Activated T-cell treated with anti-CD3 and anti-CD28 coated beads, Interleukin-2, amount 50 U/mL, for 48 hours (primary cell): ENCODE measurements at places on chromosomes 2 and 18.

DNA sequence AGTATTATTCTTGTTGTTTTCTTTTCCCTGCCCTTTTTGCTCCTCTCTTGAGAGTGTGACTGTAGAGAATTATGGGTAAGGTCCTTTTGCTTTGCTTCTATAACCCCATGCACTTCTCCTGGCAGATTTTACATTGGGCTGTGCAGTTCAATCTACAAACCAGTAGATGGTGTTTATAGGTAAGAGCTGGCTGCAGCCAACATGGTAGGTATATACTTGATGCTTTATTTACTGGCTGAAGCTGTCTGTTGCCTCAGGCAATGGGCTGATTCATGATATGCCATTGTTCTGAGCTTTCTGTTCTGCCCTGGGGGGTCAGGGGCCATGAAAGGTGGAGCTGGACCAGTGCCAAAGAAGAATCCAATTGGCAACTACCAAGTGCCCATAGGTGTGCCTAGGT is 48.3 kb upstream of the MYL1 start:
- no peak for DNase-seq

- peak; percentile 20 for DNase-seq
These were observed 131.4 kb upstream of the ID2 start for GRCh38 chr2:8550481-8550880.

DNA sequence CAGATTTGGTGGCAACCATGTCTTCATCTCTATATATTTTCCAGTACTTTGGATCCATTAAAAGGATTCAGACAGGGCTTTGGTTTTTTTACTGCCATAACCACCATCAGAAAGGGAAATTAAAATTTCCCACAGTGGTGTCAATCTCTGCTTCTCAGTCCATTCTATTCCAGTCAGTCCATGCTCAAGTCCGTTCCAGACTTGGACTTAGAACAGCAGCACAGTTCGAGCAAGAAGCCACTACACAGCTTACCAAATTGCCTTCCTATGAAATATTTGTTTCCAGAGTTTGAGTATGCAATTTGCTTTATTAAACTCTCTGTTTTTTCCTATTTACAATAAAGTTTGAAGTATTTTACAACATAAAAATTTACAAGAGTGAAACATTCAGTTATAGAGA is 306.5 kb upstream of the GULP1 start:
- no peak for DNase-seq

GRCh38 chr2:29459445-29460179 is 344.4 kb downstream of the CLIP4 start:
- DNase-seq = no peak

DNA sequence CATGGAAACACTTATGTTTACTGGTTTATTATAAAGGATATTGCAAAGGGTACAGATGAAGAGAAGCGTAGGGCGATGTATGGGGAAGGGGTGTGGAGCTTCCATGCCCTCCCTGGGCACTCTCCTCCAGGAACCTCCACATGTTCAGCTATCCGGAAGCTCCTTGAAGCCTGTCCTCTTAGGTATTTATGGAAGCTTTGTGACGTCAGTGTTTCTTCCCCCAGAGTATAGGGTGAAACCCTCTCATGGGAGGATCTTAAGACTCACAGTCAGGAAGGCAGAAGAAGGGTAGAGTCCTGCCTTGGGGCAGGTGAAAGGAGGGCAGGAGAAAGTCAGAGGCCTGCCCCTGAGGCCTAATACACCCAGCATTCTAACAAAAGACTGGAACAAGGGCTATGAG is 61.3 kb upstream of the CREB1 start:
- DNase-seq = no peak

GRCh38 chr2:162506706-162507105 is 162.8 kb downstream of the GCA start:
- DNase-seq = no peak

- DNase-seq = peak; percentile 58
These were observed 64.3 kb downstream of the BABAM2 start for GRCh38 chr2:27954771-27955383.

DNA sequence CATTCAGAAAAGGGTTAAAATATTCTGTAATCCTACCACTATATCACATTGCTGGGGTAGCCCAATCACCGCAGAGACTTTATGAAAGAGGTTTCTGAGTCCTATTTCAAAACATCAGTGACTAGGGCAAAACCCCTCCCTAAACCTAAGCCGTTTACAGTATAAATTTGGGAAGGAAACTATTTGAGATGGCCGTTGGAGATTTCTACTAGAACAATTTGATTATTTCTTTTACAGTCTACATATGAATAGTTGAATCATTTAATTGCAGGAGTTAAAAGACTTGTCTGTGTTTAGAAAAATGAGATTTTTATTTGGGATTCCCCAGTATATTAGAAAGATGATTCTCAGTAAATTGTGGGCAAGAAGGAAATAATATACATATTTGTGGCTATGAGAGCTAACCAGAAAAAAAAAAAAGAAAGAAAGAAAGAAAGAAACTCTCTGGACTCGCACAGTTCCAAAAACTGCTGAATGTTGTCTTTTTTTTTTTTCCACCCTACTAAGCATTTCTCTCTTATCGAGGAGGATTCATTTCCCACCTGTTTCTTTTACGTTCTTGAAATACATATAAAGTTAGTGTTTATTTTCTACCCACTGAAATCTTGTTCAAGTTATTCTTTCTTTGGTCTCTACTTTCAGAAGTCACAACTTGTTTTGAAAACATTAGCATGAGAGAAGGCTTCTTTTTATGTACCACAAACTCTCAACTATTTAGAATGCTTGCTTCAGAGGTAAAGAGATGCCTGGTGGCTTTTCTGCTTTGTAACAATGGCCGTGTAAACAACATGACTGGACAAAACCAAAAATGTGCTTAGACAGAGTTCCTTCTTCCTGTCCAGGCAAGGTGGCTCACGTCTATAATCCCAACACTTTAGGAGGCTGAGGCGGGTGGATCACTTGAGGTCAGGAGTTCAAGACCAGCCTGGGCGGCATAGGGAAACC is 65.9 kb downstream of the BCL2 start:
- DNase-seq = no peak

DNA sequence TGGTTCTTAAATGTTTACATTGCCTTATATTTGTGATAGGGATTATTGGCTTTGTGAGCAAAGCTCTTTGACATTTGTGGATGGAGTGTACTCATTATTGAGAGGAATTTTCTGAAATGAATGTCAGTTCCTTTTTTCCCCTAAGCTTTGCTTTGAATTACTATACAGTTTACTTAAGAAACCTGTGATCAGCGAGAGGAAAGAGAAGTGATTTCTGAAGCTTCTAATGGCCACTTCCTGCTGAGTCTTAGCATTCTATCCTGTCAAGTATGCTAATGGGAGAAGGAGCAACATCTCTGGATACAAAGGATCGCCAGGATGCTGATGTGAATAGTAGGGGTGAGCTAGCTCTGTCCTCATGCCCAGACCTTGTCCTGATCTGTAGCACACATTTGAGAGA is 47.8 kb upstream of the MGAT5 start:
- DNase-seq = no peak

- no peak for DNase-seq
These were observed 614.3 kb upstream of the SLC8A1 start for GRCh38 chr2:41066168-41066567.

- DNase-seq = no peak
These were observed 131.1 kb downstream of the FMNL2 start for GRCh38 chr2:152466041-152466440.

DNA sequence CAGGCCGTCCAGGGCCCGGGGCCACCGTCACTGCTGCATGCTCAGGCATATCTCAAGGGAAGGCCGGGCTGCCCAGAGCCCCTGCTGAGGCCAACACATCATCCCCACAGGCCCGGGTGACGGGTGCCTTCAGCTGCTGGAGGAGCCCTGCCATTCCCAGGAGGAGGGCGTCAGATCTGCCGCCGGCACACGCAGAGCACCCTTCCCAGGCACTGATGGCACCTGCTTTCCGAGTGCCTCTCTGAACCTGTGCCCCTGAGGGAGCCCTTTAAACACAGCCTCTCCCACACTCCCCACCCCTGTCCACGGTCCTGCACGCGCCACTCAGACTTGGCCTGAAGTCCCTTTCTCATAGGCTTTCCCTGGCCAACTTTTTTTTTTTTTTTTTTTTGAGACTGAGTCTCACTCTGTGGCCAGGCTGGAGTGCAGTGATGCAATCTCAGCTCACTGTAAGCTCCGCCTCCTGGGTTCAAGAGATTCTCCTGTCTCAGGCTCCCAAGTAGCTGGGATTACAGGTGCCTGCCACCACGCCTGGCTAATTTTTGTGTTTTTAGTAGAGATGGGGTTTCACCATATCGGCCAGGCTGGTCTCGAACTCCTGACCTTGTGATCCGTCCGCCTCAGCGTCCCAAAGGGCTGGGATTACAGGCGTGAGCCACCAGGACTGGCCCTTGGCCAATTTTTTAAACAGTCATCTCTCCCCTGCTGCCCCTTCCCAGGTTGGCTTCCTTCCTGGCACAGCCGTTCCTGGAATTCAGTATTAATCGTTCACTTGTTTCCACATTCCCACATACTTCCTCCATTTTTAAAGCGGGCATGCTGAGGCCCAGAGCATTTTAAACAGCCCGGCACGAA is 211.7 kb downstream of the NDUFA10 start:
- DNase-seq = no peak

DNA sequence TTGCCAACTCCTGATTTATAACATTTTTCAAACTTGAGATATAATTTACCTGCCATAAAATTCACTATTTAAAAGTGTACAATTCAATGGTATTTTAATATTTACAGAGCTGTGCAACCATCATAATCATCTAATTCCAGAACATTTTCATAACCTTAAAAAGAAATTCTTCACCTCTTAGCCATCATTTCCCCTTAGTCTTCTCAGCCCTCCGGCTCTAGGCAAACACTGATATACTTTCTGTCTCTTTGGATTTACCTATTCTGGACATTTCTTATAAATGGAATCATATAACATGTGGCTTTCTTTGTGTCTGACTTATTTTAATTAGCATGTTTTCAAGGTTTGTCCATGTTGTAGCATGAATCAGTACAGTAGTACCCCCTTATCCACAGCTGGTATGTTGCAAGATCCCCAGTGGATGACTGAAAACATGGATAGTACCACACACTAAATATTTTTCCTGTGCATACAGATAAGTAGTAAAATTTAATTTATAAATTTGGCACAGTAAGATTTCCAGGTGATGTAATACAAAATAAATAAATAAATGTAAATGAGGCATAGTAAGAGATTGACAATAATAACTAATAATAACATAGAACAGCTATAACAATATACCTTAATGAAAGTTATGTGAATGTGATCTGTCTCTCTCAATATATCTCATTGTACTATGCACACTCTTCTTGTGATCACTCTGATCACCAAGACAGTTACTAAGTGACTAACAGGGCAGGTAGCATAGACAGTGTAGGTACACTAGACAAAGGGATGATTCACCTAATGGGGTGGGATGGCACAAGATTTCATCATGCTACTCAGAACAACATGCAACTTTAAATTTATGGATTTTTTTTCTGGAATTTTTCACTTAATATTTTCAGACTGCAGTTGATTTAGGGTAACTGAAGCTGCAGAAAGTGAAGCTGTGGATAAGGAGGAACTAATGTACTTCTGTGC is 73.1 kb downstream of the RAB3GAP1 start:
- no peak for DNase-seq

- no peak for DNase-seq
These were observed 377.3 kb downstream of the LNPK start for GRCh38 chr2:175624785-175625184.

GRCh38 chr18:68400889-68401288 is 314.0 kb downstream of the TMX3 start:
- no peak for DNase-seq

DNA sequence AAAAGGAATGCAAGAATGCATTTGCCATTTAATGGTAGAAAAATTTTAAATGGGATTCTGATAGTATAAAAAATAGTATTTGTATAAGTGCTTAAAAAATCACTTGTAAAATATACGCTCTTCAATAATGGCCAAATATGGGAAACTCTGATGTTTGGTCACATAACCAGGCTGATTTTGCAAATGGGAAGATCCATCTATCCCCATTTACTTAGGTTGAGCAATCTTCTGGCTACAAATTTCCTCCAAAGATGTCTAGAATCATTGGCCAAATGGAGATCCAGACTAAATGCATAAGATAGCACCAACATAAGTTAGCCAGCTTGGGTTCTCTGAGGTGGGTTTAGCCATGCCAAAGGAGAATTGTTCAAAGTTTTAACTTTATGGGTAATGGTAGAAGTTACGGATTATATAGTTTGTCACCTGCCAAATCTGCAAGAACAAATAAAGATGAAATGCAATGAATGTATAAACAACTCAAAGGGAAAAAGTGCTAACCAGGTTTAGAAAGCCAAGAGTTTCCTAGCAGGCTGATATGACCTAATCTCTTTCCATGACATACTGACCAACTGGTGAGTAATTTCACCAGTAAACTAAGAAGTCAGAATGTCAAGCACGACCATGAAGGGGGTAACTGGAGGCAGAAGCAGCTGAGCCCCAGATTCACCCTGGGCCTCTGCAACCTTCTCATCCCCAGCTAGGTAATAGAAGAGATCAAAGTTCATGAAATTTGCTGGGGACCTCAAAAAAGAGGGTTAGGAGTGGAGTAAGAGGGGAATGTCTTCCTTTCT is 10.0 kb downstream of the RHOB start:
- no peak for DNase-seq

- no peak for DNase-seq
These were observed 68.8 kb downstream of the CLHC1 start for GRCh38 chr2:55163274-55163721.

- DNase-seq = peak; percentile 80
These were observed 2.7 kb downstream of the ZEB2 start for GRCh38 chr2:144516981-144517865.

DNA sequence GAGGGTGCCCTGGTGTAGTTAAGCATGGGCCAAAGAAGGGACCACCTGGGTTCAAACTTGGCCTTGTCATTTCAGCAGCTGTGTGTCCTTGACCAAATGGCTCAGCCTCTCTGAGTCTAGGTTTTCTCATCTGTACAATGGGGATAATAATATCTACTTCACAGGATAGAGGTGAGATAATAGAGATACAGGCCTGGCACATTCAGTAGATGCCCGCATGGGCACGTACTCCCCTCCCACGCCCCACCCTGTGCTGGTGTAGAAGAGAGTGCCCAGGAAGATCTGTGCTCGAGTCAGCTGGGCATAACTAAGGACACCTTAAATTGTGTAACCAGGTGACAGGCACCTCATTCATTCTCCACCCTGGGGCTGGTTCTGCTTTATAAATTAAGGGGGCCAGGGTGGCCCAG is 8.4 kb upstream of the TMEM185B start:
- DNase-seq = peak; percentile 69

GRCh38 chr2:4420032-4420431 is 716.7 kb downstream of the DCDC2C start:
- DNase-seq = no peak

GRCh38 chr2:45649858-45650811 is 1.3 kb upstream of the PRKCE start:
- peak; percentile 77 for DNase-seq

DNA sequence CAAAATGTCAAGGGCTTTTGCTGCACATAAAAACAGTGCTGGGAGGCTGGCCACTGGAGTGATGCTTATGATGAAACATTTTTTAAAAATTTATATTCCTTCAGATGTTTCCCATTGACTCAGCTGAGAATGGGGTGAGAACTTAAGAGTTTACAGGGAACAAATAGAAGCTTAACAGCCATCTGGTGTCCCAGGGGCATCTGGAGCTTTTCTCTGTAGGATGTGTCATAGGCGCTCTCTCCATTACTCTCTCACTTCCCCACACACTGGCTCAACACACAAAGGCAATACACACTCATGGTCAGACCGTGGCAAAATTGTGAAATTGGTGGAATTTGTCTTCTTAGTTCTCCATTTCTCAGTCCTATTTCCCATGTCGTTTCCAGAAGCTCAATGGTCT is 783.1 kb upstream of the LRRTM1 start:
- no peak for DNase-seq
